ENCODE measurements at places on chromosomes 4 and X.

DNA sequence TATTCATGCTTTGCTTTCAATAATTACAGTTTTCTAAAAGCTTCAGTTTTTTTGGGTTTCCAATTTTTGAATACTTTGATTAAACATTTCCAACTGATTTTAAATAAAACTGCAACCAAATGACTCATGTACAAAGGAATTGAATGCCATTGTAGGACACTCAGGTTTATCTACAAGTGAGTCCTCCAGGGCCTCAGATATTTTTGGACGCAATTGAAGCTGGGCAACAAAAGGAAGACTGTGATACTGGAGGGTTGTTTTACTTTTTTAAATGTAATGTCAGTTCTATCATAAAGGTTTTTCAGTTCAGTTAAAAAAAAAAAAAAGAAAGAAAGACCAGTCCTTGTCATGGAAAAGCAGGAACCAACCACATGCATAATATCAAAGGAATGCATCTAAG, 64.2 kb downstream of the MAGEA10 start:
- no peak for DNase-seq

DNA sequence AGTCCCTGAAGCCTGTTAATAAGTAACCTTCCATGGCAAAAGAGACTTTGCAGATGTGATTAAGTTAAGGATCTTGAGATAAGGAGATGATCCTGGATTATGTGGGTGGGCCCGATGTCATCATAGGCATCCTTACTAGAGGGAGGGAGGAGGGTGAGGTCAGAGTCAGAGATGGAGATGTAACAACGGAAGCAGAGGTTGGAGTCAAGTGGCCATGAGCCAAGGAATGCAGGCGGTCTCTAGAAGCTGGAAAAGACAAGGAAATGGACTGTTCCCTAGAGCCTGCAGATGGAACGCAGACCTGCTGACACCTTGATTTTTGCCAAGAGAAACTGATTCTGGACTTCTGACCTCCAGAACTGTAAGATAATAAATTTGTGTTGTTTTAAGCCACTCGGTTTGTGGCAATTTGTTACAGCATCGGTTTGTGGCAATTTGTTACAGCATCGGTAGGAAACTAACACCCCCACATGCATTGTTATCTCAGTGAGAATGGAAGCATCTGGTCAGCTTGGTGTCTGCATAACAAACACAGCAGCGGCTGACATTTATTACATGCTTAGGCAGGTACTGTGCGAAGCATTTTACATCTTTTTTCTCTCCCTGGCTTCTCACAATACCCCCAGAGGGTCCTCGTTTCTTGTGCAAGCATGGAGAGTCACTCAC, 55.6 kb downstream of the CLDN34 start:
- no peak for DNase-seq

GRCh38 chr4:181108237-181108636, 1135.0 kb upstream of the TENM3 start:
- no peak for DNase-seq

DNA sequence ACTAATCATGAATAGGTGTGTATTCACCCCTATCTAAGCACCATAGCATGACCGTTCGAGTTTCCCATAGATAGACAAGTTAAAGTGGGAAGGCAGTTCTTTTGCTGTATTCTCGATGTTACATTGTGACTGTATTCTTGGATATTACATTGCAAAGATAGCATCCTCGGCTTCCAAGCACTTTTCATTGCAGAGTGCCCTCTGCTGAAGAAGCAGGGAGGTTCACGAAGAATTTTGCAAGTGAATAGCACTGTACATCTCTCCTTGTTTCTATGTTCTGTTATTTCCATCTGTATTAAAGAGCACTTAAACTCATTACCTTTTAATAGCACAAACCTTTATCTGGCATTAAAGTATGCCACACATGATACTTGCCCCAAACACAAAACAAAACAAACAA, 426.7 kb upstream of the ARX start:
- no peak for DNase-seq

- no peak for DNase-seq
Measured at GRCh38 chrX:105299286-105299685, 78.8 kb upstream of the TEX13A start.

DNA sequence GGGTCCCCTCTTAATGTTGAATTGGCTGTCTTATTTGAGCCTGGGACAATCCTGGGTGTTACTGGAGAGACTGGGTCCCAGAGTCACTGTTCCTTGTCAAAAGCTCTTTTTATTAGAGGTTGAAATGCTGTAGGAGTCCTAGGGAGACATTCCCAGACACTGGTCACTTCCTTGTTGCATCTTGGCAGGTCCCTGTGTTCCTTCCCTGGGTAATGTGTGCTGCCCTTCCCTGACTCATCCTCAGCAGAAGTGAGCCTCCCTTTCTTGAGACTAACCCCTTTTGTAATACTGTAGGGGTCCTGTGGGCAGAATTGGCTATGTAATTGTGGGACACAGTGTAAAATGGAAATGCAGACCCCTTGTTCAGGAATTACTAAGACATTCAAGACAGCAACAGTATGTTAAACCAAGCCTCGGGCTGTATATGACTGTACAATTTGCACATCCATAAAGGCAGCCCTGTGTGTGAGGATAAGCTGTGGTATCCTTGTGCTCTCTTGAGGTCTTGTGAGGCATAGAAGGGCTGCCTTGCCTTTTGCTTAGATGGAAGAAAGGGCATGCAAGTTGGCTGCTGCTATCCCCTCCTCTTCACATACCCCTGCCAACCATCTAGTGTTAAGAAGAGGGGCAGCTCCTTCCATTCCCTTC, 53.5 kb downstream of the DCLK2 start:
- no peak for DNase-seq

GRCh38 chrX:136199365-136199764, 51.8 kb downstream of the MAP7D3 start:
- no peak for DNase-seq

DNA sequence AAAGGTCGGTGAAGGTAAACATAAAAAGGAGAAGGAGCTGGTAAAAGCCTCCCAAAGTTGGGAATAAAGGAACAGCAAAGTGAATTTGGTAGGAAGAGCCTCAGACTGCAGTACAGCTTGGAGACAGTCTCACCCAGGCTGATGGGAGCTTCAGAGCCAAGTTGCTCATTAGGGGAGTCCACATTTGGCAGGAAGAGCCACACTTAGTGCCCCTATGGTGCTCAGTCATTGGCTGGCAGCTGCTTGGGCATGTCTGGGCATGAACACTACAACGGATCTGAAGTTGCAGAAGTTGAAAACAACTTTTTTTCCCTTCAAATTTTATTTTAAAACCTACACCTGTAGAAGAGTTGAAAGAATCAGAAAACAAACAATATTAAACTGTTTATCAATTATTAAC, 2497.3 kb downstream of the ARAP2 start:
- no peak for DNase-seq

- no peak for DNase-seq
Measured at GRCh38 chr4:33262824-33263223, 2542.7 kb downstream of the PCDH7 start.

DNA sequence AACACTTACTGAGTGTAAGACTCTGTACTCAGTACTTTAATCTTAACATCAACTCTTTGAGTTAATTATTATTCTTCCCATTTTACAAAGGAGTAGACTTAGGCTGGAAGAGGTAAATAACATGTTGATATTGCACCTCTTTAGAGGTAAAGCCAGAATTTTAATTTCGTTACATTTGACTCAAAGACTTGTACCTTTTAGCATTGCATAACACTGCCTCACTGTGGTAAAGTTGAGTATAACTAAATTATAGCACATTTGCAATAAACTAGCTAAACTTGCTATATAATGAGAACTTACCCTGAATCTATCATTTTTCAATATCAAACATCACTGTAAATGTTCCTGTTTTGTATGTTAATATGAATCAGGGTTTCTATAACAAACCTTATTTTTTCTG, 218.5 kb downstream of the PRR32 start:
- no peak for DNase-seq

DNA sequence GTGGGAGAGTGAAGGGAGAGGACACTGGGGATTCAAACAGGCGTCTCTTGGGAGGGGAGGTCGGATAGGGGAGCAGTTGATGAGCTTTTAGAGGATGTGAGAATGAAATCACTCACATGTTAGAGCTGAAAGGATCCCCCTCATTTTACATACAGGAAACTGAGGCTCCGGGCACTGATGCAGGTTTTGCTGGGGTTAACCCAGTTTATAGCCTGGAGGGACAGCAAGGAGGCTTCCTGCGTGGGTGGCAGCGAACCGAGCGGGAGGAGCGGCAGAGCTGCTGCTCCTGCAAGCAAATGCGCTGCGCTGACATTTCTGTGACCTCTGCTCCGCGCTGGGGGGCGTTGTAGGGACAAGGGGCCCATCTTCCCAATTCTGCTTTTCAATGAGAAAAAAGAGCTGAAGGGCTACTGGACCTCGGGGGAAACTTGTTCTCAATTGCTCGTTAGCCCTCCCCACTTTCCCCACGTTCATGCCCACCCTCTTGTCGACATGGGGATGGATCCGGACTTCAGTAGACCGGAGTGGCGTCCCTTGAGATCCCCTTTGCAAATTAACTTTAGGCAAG, 1.2 kb upstream of the NEUROG2 start:
- DNase-seq, result no peak

DNA sequence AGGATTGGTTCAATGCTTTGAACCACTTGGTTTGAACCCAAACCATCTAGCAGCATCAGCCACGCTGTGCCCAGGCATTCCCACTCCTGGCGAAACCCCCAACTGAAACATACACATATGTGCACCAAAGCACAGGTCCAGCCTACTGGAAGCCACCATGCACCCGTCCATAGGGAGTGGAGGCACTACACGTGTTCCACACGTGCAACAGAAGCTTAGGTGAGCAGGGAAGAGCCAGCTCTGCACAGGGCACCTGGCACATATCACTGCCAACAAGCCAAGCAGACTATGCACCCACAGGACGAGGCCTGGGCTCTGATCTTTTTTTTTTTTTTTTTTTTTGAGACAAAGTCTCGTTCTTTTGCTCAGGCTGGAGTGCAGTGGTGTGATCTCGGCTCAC, 66.3 kb upstream of the GPR78 start:
- DNase-seq, result no peak

DNA sequence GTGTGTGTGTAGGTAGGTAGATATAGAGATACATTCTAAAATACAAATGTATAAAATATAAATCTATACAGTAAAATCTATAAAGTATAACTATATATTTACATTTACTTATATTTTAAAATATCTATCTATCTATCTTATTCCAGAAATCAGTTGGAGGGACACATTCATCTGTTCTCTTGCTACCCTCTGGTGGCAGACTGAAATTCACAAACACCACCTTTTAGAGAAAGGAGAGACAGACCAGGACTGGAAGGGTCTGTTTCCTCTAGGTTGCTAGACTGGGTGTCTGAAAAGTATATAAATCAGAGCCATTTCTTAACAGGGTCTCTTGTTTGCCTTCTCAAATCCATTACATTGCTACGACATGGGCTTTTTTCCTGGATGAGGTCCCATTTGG, 343.0 kb downstream of the OPHN1 start:
- no peak for DNase-seq

All from stimulated activated CD4-positive, alpha-beta T cell treated with anti-CD3 and anti-CD28 coated beads, Interleukin-2, amount 100 ng/mL, for 24 hours (primary cell).